ENCODE measurements at places on chromosomes 4 and X.

DNA sequence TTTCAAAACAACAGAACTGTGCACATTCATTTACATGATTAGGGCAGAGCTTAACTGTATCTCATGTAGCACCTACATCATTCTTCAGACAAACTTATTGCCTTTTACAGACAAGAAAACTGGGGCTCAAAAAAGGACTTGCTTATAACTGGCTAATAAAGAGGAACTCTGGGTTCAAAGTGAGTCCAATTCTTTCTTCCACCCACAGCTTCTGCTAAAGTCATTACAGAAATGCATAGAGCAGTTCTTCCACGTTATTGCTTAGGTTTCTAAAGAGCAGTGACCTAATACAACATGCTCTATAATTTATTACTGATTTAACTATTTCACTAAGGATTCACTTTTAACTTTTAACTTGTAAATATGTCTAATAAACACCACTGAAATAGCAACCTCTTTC lies 60.6 kb downstream of the ELOVL6 start:
- DNase-seq: no peak

DNA sequence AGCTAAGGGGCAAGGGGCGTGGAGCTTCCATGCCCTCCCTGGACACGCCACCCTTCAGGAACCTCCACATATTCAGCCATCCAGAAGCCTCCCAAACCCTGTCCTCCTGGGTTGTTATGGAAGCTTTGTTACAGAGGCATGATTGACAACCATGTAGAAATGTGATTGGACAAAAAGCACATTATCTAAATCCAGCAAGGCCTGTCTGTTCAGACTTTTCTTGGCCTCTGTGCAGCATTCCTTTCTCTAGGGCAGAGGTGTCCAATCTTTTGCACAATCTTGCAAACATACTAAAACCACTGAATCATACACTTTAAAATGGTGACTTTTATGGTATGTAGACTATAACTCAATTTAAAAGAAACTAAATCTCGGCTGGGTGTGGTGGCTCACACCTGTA lies 12.7 kb downstream of the STEEP1 start:
- DNase-seq: no peak

DNA sequence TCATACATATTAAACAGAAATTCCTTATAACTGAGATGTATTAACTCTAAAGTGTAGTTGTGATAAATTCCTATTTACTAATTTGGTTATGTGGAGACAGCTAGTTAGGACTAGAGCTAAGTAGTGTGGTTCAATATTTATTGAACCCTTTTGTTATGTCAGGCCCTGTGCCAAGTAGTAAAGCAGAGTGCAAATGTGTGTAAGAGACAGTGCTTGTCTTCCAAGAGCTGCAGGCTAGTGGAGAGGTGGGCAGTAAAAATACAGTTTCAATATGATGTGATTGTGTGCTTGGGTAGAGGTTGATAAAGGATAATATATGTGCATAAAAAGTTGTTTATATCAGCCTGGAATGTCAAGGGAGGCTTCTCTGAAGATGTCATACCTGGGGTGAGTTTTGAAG lies 80.0 kb downstream of the TBC1D19 start:
- no peak for DNase-seq

DNA sequence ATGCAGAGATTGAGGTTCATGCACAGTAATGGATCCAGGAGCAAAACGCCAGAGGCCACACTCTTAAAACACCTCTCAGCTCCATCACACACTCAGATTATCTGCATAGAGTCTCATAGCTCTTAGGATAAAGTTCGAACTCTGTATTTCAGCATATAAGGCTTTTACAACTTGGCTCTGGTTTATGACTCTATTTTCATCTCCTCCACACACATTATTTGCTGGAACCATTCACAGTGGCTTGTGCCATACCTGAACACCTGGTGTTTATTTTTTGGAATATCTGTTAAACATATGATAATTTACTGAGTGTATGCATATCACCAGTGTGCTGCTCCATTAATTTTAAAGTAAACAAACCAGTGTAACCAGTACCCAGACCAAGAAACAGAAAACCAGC lies 27.2 kb downstream of the RASL11B start:
- DNase-seq: no peak

GRCh38 chr4:101777431-101777830 lies 13.1 kb upstream of the BANK1 start:
- DNase-seq: no peak

GRCh38 chr4:110489901-110490508 lies 14.1 kb downstream of the ENPEP start:
- no peak for DNase-seq
